ENCODE measurements at places on chromosomes 2 and 18.

GRCh38 chr2:169159686-169160085 lies 90.3 kb downstream of the DHRS9 start:
- DNase-seq = no peak

DNA sequence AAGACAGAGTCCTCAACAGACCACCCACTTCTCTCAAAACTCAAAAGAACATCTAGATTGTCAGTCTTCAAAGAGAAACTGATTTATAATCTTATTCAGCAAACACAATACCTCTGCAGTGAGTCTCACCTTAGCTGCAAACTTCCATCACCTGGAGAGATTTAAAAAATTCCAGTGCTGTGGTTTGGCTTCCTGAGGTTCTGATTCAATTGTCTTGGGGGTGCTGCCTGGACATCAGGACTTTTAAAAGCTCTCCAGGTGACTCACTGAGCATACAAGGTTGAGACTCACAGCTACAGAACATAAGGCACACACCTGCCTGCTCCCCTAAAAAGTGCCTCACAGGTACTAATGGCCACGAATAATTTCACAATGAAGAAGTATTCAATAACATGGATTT lies 40.3 kb downstream of the RNF152 start:
- no peak for DNase-seq

- no peak for DNase-seq
These were observed 61.8 kb upstream of the STK17B start for GRCh38 chr2:196233021-196233804.

DNA sequence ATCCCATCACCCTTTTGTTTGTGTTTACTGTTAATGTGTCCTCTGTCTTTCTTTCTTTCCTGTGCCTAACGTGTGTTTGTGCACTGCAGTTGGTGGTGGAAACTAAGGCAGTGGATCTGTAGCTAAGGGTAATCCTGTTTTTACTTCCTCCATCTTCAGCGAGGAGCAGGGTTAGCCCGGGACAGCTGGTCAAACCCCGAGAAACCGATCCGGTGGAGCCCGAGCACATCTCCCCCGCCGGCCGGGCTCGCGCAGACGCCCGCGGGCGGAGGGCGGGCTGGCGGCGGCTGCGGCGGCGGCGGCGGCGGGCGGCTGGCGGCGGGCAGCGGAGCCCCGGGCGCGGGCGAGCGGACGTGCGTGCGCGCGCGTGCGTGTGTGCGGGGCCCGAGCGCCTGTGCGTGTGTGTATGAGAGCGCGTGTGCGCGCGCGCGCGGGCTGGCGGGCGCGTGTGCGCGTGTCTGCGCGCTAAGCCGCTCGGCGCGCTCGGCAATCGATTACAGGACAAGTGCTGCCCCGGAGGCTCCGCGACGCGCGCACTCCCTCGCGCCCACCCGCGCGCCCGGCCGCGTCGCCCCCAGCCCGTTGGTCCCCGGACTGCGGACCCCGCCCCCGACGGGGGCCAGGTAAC lies at the start of gene IKZF2:
IKZF2 (minus strand) TSS at position 176 of the 628 bp plus-strand sequence. CDS start 2,983 bp downstream, outside the sequence.
- DNase-seq = peak; percentile 84

DNA sequence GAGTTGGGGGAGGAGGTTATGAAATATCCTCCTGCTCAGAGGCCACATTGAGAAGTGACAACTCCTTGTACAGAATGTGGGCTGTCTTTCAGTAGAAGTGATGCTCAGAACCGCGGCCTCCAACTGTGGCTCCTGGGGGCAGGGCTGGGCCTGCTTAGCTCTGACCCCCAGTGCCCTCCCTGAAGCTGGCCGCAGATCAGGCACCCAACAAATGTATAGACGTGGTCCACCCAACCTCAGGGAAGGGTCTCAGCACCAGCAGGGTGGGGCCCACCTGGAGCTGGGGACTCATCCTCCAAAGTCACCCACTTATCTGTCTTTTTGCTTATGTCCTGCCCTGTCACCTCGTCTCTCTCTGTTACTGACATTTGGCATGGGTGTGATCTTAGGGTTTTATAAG lies 11.1 kb upstream of the BIN1 start:
- DNase-seq = no peak

DNA sequence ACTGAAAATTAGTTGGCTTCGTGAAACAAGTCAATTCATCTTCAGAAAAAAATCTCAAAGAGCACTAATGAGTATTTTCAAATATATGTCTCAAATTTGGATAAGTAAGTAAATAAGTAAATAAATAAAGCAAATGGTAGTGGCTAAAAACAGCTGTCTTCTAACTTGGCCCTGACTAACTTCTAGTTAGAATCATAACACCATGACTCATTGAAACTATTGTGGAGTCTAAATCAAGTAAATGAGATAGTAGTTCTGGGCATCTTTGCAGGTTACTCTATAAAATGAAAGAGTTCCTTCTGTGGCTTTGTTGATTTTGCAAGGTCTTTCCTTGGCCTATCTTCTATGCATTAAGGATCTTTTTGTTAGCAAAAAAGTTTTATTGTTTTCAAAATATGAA lies 110.7 kb downstream of the SLC8A1 start:
- no peak for DNase-seq

DNA sequence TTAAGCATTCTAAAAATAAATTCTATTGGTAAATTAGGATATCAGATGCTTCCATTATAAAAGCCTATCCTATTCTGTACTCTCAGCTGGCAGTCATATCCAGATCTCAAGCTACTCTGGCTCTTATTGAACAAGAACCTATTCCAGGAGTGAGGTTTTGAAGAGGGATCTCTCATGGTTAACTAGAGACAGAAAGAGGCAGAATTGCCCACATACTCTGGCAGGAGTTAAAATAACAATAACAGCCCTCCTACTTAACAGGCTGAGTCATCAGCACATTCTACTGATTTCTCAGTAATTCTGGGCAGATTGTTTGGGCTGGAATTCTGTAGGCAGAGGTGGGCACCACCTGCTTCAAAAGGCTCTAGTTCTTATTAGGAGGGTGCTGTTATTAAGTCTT lies 142.0 kb upstream of the UNC80 start:
- no peak for DNase-seq

- DNase-seq = peak; percentile 60
These were observed 80.0 kb upstream of the TMEM200C start for GRCh38 chr18:5975111-5976002.

DNA sequence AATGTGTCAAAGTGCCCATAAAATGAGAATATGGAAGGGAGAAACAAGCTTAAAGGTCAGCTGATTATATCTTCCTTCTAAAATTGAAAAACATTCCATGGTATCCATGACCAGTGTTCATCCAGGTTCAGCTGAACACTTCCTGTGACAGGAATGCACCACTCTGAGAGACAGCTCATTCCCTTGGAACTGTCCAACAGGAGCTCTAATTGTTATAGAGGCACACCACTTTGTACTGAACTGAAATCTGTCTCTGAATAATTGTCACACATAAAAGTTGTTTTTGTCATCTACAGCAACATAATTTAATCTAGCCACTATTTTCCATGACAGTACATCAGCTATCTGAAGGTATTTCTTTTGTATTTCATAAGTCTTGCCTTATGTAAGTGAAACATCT lies 195.9 kb upstream of the ZNF804A start:
- DNase-seq = no peak

DNA sequence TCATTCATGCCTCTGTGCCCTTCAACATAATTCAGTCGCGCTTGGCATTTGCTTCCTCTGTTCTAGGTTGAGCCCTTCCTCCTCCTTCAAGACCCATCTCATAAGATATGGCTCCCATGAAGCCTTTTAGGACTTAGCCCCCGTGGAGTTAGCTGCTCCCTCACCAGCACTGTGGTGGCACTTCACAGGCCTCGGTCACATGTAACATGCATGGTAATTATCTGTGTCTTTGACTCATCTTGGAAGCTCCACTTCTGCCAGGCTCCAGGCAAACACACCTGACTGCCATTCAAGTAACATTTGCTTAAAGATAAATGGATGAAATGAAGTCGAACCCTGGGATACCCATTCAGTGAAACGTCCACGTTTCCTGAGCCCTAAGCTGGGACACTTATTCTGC lies 484.7 kb downstream of the EIPR1 start:
- DNase-seq = no peak

- no peak for DNase-seq
These were observed 51.4 kb downstream of the GREB1L start for GRCh38 chr18:21293479-21293878.

DNA sequence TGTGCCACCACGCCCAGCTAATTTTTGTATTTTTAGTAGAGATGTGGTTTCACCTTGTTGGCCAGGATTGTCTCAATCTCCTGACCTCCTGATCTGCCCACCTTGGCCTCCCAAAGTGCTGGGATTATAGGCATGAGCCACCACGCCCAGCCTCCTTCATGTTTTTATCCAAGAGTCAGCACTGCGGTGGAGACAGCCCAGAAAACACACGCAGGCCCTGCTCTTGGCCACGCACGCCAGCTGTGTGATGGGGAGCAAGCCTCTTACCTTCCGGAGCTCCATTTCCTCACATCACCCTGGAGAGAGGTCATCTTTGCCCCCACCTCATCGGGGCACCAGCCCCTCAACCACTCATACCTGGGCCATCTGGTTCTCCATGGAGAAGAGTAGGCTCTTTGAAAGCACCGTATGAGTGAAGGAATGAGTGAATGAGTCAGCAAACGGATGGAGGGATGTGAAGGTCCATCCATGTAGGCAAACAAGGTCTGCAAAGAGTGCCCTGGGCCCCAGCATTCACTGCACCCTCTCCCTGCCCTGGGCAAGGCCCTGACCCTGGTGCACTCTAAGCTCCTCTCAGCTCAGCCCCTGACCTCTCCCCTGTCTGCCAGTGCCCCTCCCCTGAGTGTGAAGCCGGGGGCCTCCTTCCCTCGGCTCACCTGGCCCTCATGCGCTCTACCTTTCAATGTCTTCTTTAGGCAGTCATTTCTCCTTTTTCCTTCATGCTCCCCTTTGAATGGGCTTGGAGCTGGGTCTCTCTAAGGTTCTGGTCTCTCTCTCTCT lies 7.4 kb downstream of the GYPC start:
- DNase-seq = peak; percentile 13

- no peak for DNase-seq
These were observed 116.3 kb downstream of the SEPTIN10 start for GRCh38 chr2:109497463-109497862.

DNA sequence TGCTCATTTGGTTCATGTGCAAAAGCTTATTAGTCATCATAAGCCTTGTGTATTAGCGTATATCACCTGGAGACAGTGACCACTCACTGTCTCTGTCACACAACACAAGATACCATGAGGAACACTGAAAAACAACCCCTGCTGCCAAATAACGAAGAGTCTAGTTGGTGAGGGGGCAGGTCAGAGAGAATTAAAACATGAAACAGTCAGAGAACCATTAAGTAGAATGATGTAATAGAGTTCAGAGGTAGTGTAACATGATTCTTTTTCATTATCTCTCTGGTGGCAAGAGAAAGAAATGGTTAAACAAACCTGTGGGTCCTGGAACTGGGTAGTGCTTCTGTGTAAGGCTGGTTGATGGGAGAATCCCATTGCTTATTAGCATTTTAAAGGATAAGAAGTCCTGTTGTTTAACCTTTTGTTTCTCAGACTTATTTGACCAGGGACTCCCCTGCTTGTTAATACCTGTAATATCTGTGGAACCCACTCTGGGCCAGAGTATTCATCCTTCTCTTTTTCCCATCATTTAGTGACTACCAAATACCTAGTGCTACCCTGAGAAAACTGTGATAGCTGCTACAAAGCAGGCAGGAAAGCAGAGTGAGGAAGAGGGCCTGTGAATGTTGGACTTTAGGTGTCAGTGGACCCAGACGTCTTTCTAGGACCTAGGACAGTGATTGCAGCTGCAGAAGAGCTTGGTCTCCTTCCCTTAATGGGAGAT lies 38.0 kb downstream of the PTRHD1 start:
- no peak for DNase-seq

- no peak for DNase-seq
These were observed 249.4 kb upstream of the HS6ST1 start for GRCh38 chr2:128568106-128568505.

- no peak for DNase-seq
These were observed 213.4 kb upstream of the STK17B start for GRCh38 chr2:196384729-196385128.

- no peak for DNase-seq
These were observed 29.1 kb upstream of the SCLY start for GRCh38 chr2:238031751-238032150.

DNA sequence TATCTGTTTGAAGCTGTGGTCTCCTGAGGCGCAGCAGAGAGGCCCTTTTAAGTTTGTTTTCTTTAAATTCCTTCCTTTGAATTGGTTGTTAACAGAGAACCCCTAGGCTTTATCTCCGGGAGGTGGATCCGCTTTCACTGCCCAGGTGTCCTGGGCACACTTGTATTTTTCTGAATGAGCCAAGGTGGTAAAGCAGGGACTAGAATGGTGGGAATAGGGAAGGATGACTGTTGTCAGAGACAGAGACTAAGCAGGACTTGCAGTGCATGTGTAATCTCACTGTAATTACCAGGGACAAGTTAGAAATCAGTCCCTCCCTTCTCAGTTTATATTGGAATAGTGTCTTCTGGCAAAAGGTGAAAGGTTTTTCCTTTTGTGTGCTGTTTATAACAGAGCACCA lies 72.8 kb downstream of the PHLPP1 start:
- no peak for DNase-seq

- no peak for DNase-seq
These were observed 66.5 kb upstream of the NPAS2 start for GRCh38 chr2:100753444-100753843.

GRCh38 chr2:129055824-129056223 lies 737.2 kb upstream of the HS6ST1 start:
- DNase-seq = no peak

GRCh38 chr2:160911258-160911657 lies 249.0 kb upstream of the TANK start:
- no peak for DNase-seq

DNA sequence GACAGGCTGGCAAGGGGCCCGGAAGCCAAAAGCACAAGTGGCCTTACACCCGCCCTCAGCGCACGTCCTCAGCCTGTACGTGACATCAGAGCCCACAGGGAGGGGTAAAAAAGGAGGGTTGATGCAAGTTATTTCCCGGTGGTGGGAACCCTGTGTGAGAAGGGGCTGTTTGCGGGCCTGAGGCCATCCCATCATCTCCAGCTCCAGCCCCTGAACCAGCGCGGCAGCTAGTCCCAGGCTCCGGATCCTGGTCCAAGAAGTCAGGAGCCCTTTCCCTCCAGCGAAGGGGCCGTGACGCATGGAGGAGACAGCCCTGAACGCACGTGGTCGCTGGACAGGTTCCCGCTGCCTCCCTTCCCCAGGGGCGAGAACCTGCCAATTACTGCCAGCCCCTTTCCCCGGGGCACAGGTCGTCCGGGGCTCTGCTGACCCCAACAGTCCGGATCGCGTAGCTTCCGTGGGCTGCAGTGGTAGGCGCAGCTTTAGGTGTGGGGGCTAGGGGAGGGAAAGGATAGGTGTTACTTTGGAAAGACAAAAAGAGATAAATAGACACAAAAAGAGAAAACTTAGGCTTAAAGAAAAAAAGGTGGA lies 1.3 kb upstream of the LRP2 start:
- DNase-seq = peak; percentile 57

- DNase-seq = no peak
These were observed 79.3 kb downstream of the NRXN1 start for GRCh38 chr2:50952596-50952995.

- DNase-seq = no peak
These were observed 142.3 kb upstream of the FBXO11 start for GRCh38 chr2:48048476-48049171.

DNA sequence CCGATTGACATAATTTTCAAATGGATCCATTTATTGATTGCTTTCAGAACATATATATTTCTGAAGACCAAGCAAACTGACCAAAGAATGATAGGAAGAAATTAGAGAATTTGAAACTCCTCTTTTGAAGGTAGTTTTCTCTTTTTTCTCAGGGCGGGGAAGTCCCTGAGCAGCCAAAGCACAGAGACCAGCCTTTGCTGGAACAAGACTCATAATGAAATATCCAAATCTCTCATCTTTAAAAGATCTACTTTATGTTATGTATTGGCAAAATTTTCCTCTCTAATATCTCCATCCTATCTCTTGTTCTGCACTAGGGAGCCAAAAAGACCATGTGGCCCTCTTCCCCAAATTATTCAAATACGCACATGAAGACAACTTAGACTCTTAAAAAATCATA lies 379.0 kb upstream of the TCF4 start:
- DNase-seq = no peak
